EH (cell line): ENCODE measurements at places on chromosomes 6 and 20.

GRCh38 chr6:121236984-121237383, 97.3 kb downstream of the TBC1D32 start:
- no peak for DNase-seq

DNA sequence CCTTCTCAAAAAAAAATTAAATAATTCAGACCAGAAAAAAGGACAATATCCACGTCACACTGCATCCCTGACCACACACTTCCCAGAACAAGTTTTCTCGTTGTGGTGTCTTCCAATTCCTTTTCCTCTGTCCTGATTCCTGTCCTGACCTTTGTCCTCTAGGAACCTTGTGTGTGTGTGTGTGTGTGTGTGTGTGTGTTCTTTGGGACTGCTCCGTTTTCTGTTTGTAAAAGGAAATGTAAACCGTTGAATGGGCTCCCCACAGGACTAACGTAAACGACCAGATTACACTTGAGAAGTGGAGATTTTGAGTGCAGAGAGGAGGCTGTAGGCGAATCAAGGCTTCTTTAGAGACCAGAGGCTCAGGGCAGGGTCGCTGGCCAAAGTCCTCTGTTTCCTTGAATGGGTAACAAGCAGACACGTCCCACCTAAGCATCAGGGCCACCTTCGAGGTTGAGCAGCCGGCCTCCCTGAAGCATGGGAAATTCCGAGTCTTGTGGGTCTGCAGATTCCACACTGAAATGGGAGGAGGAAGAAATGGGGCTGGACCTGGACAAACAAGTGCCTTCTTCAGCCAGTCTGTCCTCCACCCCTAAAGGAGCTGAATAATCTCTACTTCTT, 7.3 kb downstream of the ZBTB46 start:
- DNase-seq, result no peak

DNA sequence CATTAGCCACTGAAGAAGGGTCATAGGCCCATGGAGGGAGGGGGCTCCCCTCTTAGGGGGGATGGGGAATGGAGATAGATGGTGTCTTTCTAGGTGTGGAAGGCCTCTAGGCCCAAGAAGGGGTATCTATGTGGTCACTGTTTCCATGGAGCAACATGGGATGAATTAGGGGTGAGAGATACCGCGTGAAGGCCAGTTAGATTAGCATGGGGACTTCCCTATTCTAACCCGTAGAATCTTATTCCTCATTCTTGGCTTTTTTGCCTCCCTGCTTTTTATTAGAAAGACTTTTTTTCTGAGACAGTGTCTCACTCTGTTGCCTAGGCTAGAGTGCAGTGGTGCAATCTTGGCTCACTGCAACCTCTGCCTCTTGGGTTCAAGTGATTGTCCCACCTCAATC, 3.2 kb downstream of the RAB44 start:
- no peak for DNase-seq

DNA sequence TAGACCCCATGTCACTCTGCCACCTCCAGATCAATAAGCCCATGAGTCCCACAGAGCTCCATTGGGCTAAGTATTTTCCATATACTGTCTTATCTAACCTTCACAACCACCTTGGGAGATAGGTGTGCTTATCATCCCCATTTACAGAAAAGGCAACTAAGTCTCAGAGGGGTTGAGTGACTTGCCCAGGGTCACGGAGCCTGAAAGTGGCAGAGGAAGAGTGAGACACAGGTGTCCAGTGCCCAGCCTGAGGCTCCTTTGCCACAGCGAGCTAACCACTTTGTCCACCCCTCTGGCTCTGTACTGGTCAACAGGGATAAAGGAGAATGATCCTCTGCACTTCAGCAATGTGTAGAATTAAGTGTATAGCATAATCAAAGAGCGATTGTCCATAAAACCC, 124.5 kb downstream of the GMDS start:
- no peak for DNase-seq

GRCh38 chr6:112522587-112522986, 175.5 kb downstream of the RFPL4B start:
- no peak for DNase-seq

GRCh38 chr6:81790034-81790433, 37.6 kb upstream of the TENT5A start:
- no peak for DNase-seq

DNA sequence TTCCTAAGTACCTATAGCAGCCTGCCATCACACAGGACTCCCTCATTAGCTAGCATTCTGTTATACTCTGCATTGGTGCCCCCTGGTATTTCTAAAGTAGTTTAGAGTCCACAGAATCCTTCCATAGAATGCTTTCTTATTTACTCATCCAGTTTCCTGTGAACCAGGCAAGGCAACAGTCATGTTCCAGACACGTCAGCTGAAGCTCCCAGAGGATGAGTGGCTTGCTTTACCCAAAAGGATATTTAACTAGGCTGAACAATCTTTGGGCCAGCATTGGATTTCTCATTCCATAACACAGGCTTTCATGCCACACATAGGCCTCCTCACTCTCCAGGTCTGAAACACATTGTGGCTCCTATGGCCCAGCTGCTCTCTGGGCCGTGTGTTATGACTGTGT, 203.8 kb upstream of the MAP3K7 start:
- DNase-seq, result peak; percentile 86

DNA sequence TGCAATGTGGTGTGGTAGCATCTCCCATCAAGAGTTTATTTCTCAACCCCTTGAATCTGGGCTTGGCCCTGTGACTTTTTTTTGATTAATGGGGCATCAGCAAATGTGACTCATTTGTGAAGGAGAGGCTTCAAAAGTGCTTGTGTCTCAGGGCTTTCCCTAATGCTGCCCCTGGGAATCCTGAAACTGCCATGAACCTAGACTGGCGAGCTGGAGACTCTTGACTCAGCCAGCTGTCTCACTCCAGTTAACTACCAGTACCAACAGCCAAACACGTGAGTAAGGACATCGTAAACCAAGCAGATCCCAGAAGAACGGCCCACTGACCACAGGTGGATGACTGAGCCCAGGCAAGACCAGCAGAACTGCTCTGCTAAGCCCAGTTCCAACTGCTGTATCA, 72.8 kb upstream of the ADTRP start:
- DNase-seq, result peak; percentile 92

DNA sequence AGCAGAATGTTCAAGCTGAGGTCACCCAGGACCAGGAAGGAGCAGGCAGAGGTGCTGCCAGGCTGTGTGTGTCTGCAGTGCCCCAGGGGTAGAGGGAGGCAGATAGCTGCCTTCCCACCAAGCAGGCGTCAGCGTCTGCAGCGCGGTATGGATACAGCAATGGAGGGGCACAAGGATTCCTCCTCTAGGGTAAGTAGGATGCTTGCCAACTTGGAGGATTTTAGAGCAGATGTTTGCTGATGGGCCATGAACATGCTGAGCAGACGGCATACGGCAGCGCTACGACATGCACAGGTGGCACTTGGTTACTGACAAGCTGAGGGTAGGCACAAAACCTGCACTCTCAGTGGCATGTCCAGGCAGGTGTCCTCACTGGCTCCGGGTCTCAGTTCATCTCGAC, 48.1 kb downstream of the PSMG4 start:
- no peak for DNase-seq

- no peak for DNase-seq
Observed at GRCh38 chr20:53278555-53278954, 306.4 kb downstream of the TSHZ2 start.

GRCh38 chr6:99344289-99344688, 5.2 kb downstream of the FAXC start:
- peak; percentile 73 for DNase-seq

DNA sequence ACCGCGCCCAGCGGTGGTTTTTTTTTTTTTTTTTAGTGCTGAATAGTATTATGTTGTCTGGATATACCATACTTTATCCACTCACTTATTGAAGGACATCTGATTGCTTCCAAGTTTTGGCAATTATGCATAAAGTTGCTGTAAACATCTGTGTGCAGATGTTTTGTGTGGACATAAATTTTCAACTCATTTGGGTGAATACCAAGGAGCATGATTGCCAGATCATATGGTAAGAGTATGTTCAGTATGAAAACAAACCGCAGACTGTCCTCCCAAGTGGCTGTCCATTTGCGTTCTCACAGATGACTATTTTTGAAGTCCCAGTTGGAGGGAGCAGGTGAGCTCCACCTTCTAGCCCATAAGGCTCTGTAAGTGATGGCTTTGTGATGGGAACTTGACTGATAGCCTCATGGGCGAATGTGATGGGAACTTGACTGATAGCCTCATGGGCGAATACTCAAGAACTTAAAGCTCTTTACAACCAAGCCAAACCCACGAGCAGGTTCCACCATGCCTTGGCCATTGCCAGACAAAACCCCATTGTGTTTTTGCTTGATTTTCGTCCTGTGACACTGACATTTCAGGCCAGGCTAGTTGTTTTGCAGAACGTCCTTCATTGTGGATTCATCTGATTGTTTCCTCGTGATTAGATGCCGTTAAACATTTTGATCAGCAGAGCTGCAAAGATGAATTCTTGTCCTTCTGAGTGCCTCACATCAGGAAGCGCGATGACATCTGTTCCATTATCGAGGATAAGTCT, 51.0 kb downstream of the ZBTB2 start:
- no peak for DNase-seq

DNA sequence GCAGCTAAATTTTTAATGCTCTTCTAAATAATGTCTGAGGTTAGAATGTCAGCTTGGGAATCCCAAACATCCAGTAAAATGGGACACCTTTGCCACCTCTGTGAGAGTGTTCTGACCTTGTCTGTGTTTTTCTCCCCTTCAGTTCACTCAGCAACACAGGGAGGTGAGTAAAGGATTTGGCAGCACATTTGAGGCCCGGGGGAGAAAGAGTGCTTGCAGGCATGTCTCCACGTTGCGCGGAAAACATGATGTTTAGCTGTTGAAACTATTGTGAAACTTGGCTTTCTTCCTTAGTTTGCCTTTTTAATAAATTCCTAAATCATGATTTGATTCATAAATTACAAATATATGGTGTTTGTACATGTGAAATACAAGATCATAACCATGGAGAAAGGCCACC, 707.8 kb upstream of the FLRT3 start:
- no peak for DNase-seq

DNA sequence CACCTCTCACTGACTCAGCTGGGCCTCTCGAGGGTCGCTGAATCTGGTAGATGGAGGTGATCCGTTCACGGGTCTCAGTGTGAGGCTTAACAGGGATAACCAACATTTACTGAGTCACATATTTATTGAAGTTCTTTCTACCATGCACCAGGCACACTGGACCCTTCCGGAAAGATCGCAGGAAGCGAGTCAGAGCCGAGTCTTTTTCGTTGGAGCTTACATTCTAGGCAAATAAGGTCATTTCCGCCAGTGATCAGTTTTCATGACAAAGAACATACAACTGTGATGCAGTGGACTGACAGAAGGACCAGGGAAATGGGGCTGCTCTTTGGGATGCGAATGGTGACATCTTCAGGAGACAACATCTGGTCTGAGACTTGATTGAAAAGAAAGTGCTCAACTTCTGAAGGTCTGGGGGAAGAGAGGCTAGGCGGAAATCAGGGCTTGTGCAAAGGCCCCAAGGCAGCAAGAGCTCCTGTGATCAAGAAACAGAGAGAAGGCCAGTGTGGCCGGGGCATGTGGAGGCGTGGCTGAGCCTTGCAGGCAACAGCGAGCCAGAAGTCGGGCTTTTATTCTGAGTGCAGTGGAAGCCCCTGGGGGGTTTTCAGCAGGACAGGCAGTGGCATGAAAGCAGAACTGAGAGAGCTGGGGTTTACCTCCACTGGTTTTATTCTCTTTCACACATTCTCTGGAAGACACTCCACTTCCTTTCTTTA, 56.7 kb downstream of the APCDD1L start:
- DNase-seq, result peak; percentile 52

- peak; percentile 97 for DNase-seq
Observed at GRCh38 chr20:51562332-51563173, 20.0 kb upstream of the NFATC2 start.

DNA sequence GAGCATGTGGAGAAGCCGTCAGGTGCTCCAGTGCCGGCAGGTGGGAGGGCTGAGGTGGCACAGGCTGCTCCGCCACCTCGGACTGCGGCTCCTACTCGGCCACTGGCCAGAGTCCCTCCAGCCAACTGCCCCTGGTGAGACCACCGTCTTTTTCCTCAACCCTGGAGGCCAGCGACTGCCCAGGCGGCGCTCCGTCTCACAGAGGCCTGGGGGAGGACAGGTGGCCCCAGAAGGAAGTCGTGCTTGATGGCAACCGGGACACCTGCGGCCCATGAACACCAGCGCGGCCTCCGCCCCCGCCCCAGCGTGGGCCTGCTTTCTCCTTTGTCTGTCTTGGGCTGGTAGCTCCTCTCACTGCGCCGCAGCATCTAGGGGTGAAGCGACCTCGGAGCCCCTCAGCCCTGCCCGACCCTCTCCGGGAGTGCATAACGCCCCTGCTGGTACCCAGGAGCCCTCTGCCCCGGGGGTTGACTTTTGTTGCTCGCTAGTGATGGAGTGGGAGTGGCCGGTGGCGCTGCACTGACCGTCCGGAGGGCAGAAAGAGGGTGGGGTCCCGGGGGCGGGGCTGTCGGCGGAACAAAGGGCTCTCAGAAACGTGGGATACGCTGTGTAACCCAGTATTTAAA, 706 bp upstream of the TUBB2B start:
- DNase-seq, result no peak

GRCh38 chr20:733861-734260, 34.4 kb downstream of the SLC52A3 start:
- no peak for DNase-seq

GRCh38 chr6:151876122-151876521, 68.6 kb downstream of the ESR1 start:
- DNase-seq, result no peak

- DNase-seq, result peak; percentile 79
Observed at GRCh38 chr20:35207950-35208611, 18.4 kb upstream of the MMP24 start.

DNA sequence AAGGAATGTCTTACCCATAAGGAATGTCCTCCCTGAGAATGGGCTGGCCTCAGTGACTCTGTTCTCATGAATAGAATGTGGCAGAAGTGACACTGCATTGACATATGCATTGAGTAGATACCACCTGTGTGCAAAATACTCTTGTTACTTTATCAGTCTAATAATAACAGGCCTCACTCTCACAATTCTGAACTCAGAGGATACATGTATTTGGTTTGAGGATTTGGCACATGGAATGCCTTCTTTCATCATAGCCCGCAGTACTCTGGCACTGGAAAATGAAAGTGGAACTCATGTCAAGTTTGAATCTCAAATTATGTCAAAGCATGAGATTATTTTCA, 52.9 kb upstream of the PLCB4 start:
- DNase-seq, result peak; percentile 76

DNA sequence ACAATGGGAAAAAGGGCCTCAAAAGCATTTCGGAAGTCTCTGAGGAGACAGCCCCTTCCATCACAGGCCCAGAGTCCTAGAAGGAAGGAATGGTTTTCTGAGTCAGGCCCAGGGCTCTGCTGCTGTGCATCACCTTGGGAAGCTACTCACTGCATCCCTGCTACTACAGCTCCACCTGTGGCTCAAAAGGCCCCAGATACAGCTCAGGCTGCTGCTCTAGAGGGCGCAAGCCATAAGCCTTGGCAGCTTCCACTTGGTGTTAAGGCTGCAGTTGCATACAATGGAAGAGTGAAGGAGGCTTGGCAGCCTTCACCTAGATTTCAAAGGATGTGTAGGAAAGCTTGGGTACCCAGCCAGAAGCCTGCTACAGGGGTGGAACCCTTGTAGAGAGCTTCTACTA, 54.8 kb downstream of the MEI4 start:
- DNase-seq, result no peak
